ENCODE measurements at places on chromosomes 11 and 22.

DNA sequence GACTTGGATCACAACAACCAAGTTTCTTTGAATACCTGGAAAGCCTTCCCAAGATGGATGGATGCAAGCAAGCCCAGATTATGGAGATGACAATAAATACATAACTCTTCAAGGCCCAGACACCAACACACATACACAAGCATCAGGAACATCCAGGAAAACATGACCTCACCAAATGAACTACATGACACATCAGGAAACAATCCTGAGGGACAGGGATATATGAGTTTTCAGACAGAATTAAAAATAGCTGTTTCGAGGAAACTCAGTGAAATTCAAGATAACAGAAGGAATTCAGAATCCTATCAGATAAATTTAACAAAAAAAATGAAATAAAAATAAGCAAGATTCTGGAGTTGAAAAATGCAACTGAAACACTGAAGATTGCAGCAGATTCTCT is 659.4 kb downstream of the METTL15 start:
- DNase-seq: no peak

DNA sequence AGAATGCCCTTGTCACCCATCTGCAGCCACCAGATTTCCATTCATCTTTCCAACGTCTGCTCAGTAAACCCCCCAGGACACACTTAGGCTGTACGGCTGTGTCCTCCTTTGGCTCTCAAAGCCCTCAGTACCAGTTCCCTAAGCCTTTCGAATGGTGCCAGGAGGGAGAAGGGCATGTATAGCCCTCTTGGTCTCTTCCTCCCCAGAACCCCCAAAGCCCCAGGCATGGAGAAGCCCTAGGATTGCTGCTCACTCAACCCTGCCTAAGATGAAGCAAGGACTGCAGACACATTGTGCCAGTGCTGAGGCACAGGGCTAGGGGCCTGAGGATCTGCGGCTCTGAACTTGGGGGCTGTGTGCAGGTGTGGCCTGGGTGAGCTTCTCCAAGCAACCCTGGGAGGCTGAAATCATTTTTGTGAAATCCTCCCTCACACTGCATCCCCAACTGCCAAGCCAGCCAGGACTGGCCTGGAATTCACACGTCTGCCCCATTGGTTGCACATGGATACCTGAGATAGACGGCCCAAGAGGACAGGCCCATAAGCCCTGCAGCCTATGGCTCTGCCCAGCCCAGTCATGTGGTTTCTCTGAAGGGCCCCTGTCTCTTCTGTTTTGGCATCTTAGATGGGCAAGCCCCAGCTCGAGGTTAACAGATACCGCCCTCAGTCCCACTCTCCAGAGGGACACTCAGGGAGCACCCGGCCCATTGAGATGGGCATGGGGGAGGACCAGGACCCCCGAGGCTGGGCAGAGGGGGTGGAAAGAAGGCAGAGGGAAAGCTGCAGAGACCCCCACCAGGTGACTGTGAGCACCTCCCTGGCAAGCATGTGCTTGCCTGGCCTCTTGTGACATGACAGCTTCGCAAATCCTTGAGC is 34.0 kb downstream of the KCNQ1OT1 start:
- DNase-seq: no peak

GRCh38 chr11:9029422-9029821 is 25.6 kb upstream of the NRIP3 start:
- DNase-seq: no peak

DNA sequence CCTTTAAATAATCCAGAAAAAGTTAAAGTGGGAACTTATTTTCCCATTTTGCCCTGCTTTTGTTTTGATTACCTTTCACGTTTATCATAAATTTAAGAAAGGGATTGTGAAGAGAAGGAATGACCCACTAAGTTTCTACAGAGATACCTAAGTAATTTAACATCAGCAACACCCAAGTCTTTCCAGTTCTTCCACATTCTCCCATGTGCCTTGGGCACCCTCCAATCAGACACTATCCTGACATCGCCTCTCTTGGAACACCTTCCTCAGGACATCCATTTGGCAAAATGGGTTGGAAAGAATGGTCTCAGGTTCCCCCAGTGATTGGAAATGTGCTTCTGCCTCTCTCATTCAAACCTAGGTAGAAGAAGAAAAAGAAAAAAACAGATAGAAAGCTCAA is 6.3 kb downstream of the BBOX1 start:
- no peak for DNase-seq

DNA sequence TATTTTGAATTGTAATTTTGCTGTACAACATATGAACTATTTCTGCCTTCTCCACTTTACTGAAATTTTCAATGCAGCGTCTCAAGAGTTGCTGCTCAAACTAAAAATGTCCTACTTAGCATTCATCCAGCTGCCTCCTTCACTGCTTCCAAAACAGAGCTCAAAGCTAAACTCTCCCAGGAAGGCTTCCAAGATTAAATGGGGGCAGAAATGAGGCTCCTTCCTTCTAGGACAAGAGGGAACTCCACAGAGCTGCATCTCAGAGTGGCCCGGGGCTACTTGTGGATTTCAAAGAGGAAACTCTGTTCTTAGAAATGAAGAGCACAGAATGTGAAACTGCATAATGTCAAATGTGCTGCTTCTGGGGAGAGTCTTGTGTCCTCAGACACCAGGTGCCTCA is 295.9 kb upstream of the NCAM1 start:
- no peak for DNase-seq

DNA sequence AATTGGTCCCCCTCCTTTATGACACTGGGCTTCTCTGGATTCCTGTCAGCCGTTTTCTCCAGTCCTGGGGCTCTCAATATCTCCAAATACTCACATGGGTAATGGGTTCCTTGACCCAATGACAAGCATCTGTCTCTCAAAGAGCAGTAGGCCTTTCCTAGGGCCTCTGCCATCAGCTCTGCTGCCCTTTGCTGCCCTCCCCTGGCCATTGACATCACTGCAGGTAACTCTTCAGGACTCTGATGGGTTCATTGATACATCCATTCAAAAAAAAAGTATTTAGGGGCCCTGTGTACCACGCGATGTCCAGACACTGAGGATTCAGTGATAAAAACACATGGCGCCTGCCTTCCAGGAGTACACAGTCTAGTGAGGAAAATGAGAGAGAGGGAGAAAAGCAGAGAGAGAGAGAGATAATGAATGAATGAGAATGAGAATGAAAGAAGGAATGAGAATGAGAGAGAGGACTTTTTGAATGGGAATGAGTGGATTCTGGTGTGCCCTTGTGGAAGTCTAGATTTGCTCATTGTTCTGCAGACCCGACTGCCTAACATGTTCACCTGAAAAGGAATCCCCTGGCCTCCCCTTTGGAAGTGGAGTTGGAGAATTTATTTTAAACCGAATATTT is 42.6 kb upstream of the OLFML1 start:
- peak; percentile 50 for DNase-seq

DNA sequence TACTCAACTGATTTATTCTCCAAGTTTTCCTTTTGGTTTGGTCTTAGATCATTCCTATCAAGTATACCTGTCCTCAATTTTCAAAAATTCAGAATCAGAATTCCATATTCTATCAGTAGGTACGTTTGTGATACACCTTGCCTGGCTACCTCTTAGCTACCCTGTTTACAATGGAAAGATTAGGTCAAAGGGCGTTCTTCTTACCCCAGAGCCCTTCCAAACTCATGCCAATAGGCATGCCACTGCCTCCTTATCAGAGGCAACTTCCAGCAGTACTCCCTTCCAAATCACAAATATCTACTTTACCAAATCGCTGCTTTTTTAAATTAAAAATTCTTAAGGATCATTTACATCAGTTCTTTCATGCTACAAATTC is 1.0 kb downstream of the PATL1 start:
- no peak for DNase-seq

DNA sequence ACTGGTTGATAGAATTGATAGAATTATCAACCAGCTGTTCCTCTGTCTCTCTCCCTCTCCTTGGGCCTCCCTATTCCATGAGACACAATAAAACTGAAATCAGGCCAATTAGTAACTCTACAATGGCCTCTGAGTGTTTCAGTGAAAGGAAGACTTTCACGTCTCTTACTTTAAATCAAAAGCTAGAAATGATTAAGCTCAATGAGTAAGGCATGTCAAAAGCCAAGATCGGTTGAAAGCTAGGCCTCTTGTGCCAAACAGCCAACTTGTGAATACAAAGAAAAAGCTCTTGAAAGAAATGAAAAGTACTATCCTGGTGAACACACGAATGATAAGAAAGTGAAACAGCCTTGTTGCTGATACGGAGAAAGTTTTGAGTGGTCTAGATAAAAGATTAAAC is 16.6 kb downstream of the PIH1D2 start:
- DNase-seq: no peak

- no peak for DNase-seq
Measured at GRCh38 chr11:34341931-34342533, 15.8 kb downstream of the ABTB2 start.

DNA sequence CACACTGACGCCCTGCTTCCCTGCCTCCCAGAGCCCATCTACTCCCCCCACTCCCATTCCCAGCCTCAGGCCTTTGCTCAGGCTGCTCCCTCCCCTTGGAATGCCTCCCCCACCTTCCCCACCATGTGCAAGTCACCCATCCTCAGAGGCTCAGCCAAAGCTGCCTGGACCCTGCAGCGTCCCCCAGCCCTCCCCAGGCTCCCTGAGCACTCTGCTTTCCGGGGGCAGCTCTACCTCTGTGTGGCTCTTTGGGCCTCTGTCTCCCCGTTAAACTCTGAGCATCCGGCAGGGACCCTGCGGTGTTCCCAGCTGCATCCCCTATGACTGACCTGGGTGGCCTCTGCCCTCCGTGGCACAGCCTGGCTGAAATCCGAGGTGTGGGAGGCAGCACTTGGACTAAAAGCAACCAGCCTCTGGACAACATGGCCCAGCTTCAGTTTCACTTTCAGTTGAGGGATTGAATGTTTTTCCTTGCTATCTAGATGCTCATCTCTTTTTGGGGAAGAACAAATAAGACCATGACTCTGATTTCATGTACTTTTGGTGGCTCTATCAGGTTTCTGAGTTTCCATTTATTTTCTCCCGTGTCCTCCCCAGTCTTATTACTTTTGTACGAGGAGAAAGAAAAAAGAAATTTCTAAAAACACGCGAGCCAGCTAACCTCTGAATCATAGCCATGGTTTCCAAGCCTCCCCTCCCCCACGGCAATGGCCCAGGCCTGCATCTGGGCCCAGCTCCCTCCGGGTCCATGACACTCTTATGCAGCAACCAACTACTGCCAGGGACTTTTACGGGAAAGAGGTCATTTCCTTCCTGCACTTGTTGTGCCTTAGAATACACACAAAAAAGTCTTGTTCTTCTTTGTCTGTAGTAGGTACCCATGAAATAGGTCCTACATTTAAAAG is 3.8 kb downstream of the APOL3 start:
- DNase-seq: peak; percentile 61

GRCh38 chr11:5257296-5257695 is 2.7 kb upstream of the HBG2 start:
- no peak for DNase-seq

GRCh38 chr22:31646186-31647019 is 15.6 kb downstream of the PISD start:
- no peak for DNase-seq

DNA sequence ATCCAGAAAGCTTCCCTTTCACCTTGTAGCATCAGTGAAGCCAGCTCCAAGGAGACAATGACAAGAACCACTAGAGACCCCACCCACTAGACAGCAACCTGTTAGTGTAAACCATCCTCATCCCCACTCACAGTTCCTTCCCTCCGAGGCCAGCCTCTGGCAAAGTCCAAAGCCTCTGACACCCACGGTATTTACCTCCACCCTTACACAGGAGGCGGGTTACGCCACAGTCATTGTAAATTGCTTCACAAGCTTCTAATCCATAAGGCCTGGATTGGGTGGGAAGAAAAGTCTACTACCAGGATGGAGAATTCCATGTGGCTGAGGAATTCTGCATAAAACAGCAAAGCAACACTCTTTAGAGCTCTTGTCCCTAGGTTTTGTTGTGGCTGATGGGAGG is 287.4 kb downstream of the BUD13 start:
- DNase-seq: no peak

DNA sequence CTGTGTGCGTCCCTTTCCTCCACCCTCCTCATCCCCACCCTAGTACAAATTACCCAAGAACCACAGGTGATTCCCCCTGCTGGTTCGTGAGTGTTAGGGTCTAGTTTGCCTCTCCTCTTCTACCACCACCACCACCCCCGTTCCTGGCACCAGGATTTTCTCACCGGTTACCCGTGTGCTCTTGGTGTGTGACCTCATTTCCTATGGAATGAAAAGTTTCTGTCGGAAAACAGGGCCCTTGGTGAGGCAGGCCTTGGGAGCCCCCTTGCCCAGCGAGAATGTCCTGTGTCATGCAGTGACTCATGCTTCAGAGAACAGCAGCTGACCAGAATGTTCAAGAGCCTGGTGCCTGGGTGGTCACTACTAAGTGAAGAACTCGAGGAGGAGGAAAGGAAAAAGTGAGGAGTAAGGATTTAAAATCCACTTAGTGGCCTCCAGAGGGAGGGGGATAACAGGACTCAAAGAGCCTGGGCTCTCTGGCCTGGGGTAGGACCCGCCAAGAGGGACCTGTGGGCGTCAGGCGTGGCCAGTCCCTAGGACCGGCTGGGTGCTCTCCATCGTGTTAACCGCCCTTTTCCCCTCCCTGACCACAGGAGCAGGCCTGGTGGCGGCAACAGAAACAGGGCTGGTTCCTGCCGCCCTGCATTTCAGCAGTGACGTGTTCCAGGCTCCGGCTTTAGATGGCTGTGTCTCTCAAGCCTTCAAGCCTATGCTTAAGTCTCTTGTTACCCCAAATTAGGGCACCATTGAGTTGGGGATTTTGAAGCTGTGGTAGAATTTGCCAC is 30.2 kb downstream of the C22orf31 start:
- no peak for DNase-seq

GRCh38 chr22:35838855-35839576 is 121.3 kb downstream of the APOL5 start:
- no peak for DNase-seq

All from T follicular helper cell (primary cell).